ENCODE measurements at places on chromosomes 3 and 15.

- DNase-seq = no peak
Observed at GRCh38 chr15:65914981-65915925, 46.0 kb downstream of the RAB11A start.

DNA sequence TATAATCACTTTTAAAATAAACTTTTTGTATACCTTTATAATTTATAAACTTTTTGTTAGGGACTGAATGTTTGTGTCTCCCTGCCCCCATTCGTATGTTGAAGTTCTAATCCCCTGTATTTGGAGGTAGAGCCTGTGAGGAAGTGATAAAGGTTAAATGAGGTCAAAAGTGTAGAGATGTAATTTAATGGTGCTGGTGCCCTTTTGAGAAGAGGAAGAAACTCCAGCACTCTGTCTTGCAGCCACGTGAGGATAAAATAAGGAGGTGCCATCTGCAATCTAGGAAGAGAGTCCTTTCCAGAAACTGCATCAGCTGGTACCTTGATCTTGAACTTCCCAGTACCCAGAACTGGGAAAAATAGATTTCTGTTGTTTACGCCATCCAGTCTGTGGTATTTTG, 106.1 kb upstream of the RGMA start:
- DNase-seq = no peak

DNA sequence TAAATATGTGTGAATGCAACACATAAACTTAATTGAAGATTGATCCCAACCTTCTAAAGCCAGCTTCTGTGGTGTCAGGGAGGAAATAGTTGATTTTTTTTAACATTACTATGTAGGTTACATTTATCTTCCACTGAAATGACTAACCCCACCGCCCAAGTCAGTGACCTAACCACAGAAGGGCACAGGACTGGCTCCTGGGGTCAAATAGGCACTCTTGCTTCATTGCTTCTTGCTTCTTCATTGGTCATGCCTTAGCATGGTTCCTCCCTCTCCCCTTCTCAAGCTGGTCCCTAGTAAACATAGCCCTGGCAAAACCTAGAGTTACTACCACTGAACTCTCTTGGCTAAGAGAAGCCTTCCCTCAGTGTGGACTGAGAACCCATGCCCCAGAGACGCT, 12.3 kb downstream of the EIF1B start:
- DNase-seq = no peak

GRCh38 chr15:80176443-80176842, 23.6 kb downstream of the FAH start:
- DNase-seq = no peak

- DNase-seq = no peak
Observed at GRCh38 chr3:183815563-183815940, 9.8 kb downstream of the MAP6D1 start.

DNA sequence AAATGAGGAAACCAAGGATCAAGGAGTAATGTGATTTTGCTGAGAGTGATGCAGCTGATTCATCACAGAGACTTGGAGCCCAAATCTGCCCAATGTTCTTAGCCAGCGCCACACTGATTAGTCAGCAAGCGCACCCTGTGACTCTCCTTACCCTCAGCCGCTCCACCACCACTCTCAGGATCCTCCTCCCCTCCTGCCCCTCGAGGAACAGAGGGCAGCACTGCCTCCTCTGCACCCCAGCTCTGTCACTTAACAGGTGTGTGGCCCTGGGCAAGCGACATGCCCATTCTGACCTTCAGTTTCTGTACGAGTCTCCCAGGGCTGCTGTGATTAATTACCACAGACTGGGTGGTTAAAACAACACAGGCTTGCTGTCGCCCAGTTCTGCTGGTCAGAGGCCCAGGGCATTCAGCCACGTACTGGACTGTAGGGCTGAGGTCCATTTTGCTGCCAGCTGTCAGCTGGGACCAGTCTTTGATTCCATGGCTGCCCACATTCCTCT, 36.1 kb upstream of the HRH1 start:
- DNase-seq = peak; percentile 21

Data from T1000 (cell line).